ENCODE measurements at places on chromosomes 2 and 18.

DNA sequence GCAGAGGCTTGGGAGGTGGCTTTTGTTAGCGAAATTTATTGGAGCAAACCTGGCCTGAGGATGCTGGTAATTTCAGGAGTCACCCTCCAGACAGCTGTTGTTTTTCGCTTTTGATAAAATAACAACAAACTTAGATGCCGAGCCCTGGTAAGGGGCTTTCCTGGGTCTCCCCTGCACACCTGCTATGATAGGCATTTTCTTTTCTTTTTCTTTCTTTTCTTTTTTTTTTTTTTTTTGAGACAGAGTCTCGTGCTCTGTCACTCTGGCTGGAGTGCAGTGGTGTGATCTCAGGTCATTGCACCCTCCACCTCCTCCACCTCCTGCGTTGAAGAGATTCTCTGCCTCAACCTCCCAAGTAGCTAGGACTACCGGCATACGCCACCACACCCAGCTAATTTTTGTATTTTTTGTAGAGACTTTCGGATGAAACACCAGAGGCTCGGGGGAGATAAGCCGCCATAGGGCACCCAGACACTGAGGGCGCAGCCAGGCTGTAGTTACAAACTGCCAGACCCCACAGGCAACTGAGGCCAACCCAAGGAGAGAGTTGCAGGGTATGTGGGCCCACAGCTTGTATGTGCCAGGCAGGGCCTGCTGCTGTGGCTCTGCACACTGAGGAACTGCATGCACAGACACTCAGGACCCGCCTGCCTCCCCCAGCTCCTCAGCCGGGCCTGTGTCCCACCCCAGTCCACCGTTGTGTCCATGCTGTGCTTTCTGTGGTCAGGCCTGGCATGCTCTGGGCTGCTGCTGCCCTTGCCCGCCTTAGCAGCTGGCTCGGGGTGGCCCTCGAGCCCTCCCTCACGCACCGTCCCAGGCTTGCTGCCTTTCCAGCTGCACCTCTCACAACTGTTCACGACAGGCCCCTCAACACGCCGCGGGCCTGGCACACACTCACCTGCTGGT, 3.9 kb downstream of the GYPC start:
- H3K27me3 ChIP-seq, result no peaks in the 10 kb centered on the region
- no peak for DNase-seq
- peak overlapping the region; percentile 91 for H3K27ac ChIP-seq
- H3K4me3 ChIP-seq, result peak overlapping the region; percentile 43
- no peaks in the 10 kb centered on the region for H3K36me3 ChIP-seq
- H3K4me1 ChIP-seq, result peaks cover 46% of the 10 kb centered on the region

DNA sequence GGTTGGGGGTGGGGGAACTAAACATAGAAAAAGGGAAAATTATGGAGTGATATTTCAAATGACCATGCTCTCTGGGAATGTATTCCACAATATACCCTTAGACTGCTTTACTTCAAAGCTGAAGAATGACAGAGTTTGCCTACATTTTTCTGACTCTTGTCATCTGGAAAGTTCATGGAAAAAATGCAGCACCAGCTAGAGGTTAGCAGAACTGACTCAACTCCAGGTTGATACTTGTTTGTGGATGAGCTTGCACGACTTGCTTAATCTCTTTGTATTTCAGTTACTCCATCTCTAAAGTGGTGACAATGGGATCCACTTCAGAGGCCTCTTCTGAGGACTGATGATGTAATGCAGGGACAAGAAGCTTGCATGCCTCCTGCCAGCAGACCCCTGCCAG, 824.0 kb upstream of the ID2 start:
- no peak overlapping the region for H3K4me3 ChIP-seq
- DNase-seq, result no peak
- no peak overlapping the region for H3K27ac ChIP-seq
- H3K4me1 ChIP-seq, result no peaks in the 10 kb centered on the region
- no peaks in the 10 kb centered on the region for H3K36me3 ChIP-seq
- H3K27me3 ChIP-seq, result no peaks in the 10 kb centered on the region

- no peaks in the 10 kb centered on the region for H3K4me1 ChIP-seq
- H3K4me3 ChIP-seq, result no peak overlapping the region
- DNase-seq, result no peak
- no peak overlapping the region for H3K27ac ChIP-seq
- H3K36me3 ChIP-seq, result no peaks in the 10 kb centered on the region
Observed at GRCh38 chr2:11550302-11550701, 16.5 kb downstream of the GREB1 start.

GRCh38 chr2:217330647-217331046, 470.8 kb upstream of the TNP1 start:
- H3K4me3 ChIP-seq, result no peak overlapping the region
- H3K27me3 ChIP-seq, result no peaks in the 10 kb centered on the region
- no peak for DNase-seq
- H3K27ac ChIP-seq, result no peak overlapping the region
- H3K36me3 ChIP-seq, result no peaks in the 10 kb centered on the region
- H3K4me1 ChIP-seq, result peaks cover 46% of the 10 kb centered on the region

DNA sequence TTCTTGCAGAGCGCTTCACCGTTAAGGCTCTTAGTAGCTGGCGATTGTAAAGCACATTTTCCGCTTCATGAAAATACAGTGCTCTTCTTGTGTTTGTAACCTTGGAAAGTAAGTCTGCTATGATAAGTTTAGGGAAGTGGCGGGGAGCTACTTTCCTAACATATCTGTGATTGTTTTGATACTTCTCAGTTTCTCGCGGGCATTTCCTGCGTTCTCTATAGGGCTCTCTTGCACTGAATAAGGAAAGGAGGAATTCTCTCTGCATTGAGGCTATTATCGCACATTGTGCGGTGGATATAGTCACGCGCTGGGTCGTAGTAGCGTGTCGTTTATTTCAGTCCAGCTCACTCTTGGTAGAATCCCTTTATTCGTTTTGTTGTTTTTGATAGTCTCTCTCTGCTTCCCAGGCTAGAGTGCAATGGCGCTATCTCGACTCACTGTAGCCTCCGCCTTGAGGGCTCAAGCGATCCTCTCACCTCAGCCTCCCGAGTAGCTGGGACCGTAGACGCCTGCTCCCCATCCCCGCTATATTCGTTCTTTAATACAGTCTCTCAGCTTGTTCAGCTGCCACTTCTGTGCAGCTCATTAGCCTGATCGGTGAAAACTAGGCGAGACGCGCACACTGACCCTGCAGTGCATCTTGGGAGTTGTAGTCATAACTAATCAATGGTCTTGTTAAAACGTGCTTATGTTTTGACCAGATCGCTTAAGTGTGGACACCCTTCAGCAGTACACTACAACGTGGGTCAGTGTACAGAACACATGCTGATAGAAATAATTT, 1.0 kb upstream of the PPP4R3B start:
- H3K36me3 ChIP-seq, result no peaks in the 10 kb centered on the region
- H3K27me3 ChIP-seq, result no peaks in the 10 kb centered on the region
- peak overlapping the region; percentile 93 for H3K4me3 ChIP-seq
- DNase-seq, result no peak

DNA sequence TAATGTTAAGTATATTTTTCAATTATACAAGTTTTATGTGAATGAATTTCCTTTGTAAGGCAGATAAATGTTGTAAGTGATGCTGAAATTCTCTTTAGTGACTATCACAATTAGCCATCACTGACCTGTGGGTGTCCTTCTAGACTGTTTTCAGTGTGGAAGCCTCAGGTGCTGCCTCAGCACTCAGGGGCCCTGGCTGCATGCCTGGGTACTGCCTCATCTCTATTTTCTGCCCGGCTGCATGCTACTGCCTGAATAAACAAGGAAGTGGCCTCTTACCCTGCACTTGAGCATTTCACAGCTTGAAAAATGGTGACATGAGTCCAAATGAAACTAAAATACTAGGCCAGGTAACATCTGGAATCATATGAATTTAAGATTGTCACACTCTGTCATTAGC, 787.6 kb upstream of the SALL3 start:
- H3K36me3 ChIP-seq, result no peaks in the 10 kb centered on the region
- H3K4me1 ChIP-seq, result no peaks in the 10 kb centered on the region
- H3K27me3 ChIP-seq, result no peaks in the 10 kb centered on the region
- DNase-seq, result no peak

- no peaks in the 10 kb centered on the region for H3K27me3 ChIP-seq
- no peak overlapping the region for H3K4me3 ChIP-seq
- DNase-seq, result no peak
- no peak overlapping the region for H3K27ac ChIP-seq
- no peaks in the 10 kb centered on the region for H3K36me3 ChIP-seq
- H3K4me1 ChIP-seq, result no peaks in the 10 kb centered on the region
Observed at GRCh38 chr2:13495051-13495450, 778.3 kb downstream of the TRIB2 start.

- no peak overlapping the region for H3K27ac ChIP-seq
- H3K36me3 ChIP-seq, result no peaks in the 10 kb centered on the region
- no peak for DNase-seq
- H3K4me1 ChIP-seq, result no peaks in the 10 kb centered on the region
- no peaks in the 10 kb centered on the region for H3K27me3 ChIP-seq
Observed at GRCh38 chr2:84849271-84849952, 31.5 kb downstream of the TRABD2A start.

DNA sequence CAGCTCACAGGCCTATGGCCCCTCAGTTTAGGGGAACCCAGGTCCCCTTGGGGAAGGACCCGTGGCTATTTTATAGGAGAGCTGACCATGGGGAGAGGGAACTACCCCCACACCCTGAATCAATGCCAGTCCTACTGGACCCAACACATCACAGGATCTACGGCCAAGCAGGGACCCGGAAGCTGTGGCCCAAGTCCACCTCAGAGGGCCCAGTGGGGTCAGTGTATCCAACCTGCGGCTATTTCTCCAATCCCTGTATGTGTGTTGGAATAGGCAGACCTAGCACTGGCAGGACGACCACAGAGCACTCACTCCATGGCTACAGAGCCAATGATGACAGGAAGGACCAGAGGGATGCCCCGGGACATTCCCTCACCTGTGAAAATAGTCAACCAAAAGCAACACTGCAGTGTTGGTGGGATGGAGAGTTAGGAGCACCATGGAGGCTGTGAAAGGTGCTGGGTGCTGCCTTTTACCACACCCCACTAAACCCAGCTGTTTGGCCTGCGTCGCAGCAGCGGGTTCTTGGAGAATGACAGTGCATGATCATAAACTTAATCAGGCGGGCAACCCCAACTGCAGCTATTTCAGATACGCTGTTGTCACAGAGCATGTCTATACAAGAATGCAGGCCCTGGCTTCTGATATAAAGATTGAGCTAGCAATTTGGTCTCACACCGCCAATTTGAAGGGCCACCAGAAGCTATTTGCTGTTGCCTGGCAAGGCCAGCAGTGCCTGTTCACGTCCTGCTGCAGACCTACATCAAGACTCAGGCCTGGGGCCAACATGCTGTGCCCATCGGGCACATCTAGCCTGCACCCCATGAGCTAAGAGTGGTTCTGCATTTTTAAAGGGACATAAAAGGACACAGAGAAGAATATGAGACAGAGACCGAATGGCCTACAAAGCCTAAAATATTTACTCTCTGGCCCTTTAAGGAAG, 110.4 kb downstream of the EIPR1 start:
- no peak overlapping the region for H3K27ac ChIP-seq
- DNase-seq, result no peak
- no peaks in the 10 kb centered on the region for H3K27me3 ChIP-seq
- H3K4me3 ChIP-seq, result no peak overlapping the region
- no peaks in the 10 kb centered on the region for H3K36me3 ChIP-seq
- no peaks in the 10 kb centered on the region for H3K4me1 ChIP-seq

DNA sequence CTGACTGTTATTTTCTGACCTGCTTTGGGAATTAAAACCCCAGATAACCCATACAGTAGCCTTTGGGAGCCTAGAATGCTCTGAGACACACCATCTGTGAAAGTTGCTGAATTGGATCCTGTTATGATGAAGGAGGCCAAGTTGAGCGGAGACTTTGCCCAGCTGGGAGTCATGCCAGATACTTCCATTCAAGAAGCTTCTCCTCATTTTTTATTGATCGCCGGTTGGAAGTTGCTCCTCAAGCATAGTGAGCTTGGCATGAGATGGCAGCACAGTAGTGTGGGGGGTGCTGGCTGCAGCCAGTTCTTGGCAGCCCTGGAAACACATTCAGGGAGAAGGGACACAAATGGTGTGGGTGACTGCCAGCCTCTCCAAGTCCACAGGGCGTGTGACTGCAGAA, 270.7 kb upstream of the NRP2 start:
- no peak for DNase-seq
- H3K36me3 ChIP-seq, result no peaks in the 10 kb centered on the region
- no peak overlapping the region for H3K4me3 ChIP-seq

DNA sequence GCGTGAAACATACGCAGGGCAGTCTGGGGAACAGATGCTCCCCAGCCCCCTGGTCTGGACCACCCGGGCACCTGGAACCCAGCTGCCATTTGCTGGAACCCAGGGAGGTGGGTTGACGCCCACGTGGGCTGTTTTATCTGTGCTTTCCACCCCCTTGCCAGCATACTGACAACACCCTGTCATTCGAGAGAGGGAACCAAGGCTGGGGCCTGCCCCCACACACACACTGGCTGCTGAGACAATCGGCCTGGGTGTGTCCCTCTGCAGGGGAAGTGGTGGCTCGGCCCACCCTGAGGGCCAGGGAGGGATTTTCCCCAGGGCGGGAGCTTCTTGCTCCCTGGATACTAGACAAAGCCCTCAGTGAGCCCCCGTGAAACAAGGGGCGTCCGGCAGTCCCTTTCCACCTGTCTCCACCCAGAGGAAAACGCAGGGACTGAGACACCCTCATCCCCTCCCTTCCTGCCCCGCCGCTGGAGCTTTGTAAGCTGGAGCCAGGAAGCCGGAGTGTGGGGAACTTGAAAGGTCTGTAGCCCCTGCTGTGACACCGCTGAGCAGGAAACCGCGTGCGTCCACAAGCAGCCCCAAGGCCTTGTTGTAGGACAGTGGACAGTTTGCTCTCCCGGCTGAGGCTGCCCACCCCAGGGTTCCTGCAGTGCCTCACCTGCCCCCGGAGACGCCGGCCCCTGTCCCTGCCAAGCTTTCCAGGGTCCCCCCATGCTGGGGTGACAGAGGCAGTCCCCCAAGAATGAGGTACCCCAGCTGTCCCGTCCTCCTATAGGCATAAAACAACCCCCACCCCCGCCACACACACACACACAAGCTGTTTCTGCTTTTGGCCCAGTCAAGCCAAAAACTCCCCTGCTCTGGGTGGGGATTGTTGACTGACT, 14.1 kb upstream of the KLF11 start:
- peak overlapping the region; percentile 29 for H3K4me3 ChIP-seq
- peak overlapping the region; percentile 30 for H3K27ac ChIP-seq
- DNase-seq, result no peak
- H3K4me1 ChIP-seq, result no peaks in the 10 kb centered on the region
- H3K27me3 ChIP-seq, result no peaks in the 10 kb centered on the region

- peaks cover 32% of the 10 kb centered on the region for H3K4me1 ChIP-seq
- H3K36me3 ChIP-seq, result no peaks in the 10 kb centered on the region
- no peaks in the 10 kb centered on the region for H3K27me3 ChIP-seq
- no peak overlapping the region for H3K4me3 ChIP-seq
Observed at GRCh38 chr2:61416871-61417645, 53.8 kb downstream of the USP34 start.

DNA sequence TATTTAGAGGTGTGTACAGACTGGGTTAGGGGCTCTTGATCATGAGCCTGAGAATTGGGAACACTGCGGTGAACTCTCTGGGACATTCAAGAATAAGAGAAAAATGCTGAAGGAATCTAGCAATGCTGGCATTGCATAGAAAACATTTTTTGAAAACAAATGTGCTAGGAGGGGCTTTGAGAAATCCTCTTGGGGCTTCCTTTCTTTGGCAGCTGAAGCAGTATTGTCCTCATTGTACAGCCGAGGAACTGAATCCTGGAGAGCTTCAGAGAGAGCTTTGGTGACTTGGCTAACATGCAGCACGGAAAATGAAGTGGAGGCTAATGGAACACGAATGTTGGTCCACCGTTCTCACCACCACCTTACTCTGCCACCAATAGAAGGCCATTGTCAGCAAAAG, 107.3 kb upstream of the EFEMP1 start:
- H3K36me3 ChIP-seq, result no peaks in the 10 kb centered on the region
- no peaks in the 10 kb centered on the region for H3K27me3 ChIP-seq
- no peak overlapping the region for H3K4me3 ChIP-seq
- no peaks in the 10 kb centered on the region for H3K4me1 ChIP-seq
